ENCODE measurements at places on chromosomes 2 and 18. TPM values are rescaled to one million over a fixed set of nuclear protein-coding genes. Genes with fewer than 3 reads are reported as not detected.

DNA sequence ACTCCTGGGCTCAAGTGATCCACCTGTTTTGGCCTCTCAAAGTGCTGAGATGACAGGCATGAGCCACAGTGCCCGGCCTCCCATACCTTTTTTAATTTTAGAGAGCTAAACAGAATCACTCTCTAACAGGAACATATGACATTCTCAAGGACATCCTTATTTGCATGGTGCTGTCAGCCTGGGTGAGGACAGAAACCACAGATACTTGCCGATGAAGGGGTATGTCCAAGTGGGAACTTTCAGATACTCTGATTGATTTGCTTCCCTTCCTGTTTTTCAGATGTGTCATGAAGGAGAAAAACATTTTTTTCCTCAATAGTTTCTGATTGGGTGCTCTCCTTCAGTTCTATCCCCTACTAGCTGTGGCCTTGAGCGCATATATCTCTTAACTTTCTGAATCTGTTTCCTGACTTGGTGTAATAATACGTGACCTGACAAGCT is 49.6 kb downstream of the MYO3B start:
- no peak for DNase-seq

DNA sequence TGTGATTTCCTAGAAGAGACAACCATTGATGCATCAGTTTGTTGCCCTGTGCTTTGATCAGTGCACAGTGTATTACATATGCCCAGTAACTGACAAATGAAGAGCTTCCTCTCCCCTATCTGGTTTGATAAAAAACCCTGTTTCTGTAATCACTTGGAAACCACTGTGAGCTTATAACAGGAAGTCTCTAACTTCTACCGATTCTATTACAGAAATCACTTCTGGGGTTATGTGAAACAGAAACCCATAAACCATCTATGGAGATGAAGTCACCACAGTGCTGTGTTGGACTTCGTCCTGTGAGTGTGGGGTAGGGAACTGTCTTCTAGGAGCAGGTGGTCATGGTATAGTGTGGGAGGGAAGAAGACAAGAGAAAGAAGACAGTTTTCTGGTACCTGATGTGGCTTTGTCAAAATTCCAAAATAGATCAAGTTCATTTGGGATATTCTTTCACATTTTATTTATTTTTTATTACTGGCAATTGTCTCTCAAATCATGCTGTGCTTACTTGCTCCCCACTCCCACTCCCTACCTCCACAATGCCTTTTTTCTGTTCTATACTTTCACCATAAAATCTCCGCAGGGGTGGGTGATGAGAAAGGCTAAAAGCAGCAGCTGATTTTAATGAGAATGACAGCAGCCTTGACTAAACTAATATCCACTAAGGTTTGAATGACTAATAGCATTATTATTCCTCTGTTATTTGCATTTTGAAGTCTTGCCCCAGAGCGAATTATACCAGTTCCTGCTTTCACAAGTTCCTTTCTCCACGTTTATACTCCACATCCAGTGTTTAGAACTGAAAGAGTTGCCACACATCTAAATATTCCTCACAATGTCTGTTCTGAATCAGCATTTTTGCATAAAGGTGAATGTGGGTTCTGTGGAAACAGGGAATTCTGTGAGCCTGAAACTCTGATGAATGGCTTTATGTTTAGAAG is 41.7 kb upstream of the RND3 start:
- DNase-seq: no peak

DNA sequence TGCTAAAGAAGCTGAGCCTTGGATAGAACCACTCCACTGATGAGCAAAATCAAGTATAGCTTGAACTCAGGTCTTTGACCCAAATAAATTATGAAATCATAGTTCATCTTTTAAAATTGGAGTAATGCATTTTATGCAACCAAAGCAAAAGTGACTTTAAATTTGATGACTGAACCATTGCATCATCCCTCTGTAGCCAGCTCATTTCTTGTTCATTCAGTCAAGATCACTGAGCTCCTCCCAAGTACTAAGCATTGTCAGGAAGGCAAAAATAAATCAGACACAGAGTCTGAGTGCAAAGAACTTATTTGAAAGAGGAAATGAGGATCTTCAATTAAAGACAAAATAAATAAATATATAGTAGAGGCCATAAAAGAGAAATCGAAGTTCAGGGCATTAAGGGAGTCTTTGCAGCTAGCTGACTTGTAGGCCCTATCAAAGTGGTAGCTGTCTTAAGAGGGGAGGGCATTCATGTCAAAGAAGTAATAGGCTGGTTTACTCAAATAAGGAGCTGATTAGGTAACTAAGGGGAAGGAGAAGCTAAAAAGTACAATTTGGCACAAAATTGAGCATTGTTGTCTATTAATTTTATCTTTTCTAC is 411.8 kb downstream of the MTX2 start:
- no peak for DNase-seq

DNA sequence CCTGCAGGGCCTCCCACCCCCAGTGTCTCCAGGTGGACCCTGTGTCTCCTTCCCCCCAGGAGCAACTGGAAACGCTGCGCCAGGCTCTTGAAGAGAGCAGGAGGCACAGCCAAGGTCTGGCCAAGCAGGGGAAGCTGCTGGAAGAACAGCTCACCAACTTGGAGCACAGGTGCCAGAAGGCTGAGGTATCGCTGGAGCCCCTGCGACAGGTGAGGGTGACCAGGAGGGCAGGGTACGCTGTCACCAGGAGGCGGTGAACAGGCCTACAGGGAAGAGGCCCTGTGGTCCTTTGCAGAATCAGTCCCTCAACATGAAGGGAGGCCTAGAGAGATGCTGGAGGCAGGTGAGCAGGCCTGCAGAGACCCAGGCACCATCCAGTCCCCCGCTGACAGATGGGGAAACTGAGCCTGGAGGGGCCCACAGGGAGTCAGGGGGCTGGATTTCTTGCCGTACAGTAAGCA is 15.6 kb upstream of the SNED1 start:
- DNase-seq: no peak

DNA sequence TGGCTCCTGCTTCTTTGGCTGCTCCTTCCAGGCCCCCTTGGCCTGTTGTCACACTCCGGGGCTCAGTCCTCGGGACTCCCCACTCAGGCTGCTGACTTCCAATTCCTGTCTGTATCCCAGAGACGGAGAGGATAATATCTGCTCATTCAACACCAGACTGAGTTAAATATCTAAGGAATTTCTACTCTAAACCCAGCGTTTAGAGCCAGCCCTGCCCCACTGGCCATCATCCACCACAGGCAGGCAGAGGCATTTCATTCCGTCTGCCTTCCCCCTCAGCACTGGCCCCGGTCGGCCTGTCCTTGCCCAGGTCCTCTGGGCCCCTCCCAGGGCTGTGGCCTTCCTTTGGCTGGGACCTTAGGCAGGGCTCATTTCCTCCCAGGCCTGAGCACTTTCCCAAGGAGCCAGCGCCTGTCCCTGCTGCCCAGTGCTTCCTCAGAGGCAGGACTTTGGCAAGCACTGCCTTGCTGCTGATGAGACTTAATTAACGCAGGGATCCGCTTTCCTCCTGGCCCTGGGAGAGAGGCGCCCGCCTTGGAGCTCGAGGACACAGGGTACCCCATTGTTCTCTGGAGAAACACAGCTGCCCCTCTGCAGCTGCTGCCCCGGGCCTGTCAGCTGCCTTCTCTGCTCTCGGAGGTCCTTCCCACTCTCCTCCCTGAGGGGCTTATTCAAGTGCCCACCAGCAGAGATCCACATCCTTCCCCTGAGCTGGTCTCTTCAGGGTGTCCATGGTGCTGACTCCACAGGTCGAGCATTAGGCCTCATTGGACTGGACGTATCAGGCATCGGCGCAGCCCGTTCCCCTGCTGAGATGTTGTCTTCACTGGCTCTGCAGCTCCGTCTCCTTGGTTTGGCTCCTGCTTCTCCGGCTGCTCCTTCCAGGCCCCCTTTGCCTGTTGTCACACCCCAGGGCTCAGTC is 42.8 kb downstream of the ATOH8 start:
- DNase-seq: no peak

DNA sequence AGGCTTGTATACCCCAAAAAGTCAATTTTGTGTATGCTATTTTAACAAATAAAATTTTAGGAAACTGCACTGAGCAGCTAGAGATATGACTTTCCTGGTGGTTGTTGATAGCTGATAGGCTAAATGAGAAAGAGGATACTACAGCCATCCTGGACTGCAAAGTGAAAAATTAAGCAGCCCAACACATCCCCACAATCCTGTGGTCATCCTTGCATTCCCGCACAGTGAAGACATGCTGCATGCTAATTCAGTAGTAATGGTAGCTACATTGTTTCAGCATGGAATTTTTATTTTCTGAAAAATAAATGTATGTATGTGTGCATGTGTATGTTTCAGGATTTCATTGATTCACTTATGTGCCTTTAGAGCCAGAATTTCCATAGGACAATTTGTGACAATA is 124.2 kb upstream of the CCDC68 start:
- no peak for DNase-seq

DNA sequence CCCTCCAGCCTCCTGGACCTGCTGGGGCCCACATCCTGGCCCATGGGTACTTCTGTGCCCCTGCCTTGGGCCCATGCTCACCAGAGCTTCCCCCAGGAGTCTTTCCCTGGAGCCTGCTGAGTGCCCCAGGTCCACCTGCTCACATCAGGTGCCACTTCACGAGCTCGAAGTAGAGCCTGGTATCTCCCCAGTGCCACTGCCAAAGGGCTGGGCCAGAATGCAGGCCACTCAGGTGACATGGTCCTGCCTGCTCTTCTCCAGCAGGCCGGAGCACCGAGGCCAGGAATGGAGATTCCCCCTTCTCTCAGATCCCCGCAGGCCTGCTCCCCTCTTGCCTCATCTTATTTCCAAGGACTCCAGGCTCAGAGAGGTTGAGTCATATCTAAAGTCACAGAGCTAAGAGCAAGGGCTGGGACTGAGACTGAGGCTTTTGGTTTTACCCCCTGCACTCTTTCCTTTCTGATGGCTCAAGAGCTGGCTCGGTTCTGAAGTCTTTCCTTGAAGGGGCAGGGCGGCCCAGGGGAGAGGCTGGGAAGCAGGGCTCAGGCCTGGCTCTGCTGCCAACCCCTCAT is 79.2 kb downstream of the HS1BP3 start:
- DNase-seq: no peak

- no peak for DNase-seq
Observed at GRCh38 chr18:24378598-24378997, 19.0 kb downstream of the OSBPL1A start.

DNA sequence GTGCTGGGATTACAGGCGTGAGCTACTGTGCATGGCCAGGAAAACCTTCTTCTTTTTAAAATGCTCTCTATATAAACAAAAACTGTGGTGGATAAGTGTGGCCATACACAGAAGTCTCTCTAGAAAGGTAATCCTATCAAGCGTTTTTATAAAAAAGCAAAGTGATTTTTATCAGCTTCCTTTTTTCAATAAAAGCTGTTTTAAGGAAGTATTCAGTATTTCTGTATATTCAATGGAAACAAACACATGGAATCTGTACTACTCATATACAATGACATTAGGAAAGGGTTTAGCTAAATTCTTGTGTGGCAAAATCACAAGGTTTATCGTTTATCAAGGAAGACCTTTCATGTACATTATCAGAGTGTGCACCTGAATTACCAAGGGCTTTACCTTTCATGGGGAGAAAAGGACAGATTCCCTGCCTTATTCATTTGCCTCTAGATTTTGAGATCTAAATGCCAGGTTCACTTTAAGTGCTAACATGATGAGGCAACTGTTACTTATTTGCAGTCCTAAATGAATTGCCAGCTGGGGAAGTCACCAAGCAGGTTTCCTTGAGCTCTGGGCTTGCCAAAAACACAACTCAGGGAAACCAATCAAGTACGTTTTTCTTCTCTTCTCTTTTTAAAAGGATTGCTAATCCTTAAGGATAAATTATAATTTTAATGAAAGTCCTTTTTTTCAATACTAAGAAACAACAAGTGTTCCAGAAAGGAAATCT is 70.8 kb downstream of the RTN4 start:
- DNase-seq: no peak

DNA sequence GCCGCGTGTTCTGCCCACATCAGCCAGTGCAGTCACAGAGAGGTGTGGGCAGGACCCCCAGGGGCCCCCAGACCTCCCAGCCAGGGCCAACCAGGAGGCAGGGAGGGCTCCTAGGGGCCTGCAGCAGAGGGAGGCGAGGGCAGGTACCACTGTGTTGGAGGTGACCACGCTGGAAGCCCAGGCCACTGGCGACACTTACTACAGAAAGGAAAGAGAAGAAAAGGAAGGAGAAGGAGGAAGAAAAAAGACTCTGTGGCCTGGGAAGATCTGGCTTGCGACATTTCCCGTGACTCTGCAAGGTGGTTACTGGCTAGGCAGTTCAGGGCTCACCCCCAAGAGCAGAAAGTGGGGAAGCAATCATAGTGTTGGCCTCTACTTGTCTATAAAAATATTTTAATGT is 98.1 kb upstream of the BCL2L11 start:
- no peak for DNase-seq

DNA sequence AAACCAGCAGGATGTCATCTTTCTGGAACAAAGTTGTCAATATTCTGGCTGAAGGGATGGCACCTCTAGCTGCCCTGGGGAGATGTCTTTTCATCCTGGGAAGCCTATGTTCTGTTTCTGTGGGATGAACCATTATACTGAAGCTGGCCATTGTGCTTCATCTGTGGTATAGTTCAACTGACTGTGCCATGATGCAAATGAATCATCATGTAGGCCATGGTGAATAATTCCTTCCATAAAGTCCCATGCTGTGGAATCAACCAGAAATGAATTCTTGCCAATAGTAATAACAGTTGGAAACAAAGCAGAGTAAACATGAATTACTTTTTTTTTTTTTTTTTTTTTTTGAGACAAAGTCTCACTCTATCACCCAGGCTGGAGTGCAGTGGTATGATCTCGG is 64.1 kb upstream of the CNGA3 start:
- DNase-seq: no peak

DNA sequence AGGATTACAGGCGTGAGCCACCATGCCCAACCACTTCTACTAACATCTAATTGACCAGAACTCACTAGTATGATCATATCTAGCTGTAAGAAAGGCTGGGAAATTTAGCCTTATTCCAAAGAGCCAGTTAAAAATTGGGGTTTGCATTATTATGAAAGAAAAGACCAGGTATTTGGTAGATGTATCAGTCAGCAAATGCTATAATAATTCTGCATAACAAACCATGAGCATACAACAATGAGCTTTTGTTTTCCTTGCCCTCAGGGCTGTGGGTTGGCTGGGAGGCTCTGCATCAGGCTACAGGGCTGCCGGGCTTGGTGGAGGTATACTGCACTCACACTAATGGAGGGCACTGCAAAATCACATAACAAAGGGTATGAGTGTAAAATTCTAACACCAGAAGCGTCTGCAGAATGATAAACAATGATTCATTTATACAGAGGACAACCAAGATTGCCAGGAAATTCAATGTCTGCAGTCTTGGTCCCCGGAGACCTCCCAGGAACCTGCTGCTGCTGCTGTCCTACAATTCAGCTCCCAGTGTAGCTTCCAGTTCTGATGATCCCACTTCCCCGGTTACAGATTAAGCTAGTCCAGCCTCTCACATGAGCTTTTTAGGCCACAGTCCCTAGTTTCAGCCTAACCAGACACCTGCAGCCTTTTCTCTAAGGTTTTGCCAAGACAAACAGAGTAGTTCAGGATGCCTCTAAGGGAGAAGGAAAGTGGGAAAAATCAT is 32.2 kb upstream of the ST3GAL5 start:
- no peak for DNase-seq

- DNase-seq: no peak
Observed at GRCh38 chr2:132747046-132747445, 77.0 kb upstream of the LYPD1 start.

GRCh38 chr2:173187941-173188788 is 112.5 kb downstream of the MAP3K20 start:
- no peak for DNase-seq

Gene MTLN
- 72.8 TPM for total RNA-seq

Gene MDH1B
- total RNA-seq: 0.55 TPM

Gene EMX1
- total RNA-seq: not detected

Gene SGO2
- total RNA-seq: 32.3 TPM

Gene TEX44
- not detected for total RNA-seq

Gene TUBB8B
- total RNA-seq: not detected

Gene SEPTIN10
- 2.9 TPM for total RNA-seq

Gene OTOF
- total RNA-seq: 12.3 TPM

Measured in activated T-helper 2 cell treated with anti-CD3 and anti-CD28 coated beads, Interferon-gamma antibody, Interleukin-2, Interleukin-4, amounts not matched to agents 10 μg/mL and 5 μg/mL and 100 μg/mL, durations not matched to agents 14 hours and 24 hours and 36 hours (primary cell).